ENCODE measurements at places on chromosomes 6 and 20. TPM values are rescaled to one million over a fixed set of nuclear protein-coding genes. Genes with fewer than 3 reads are reported as not detected.

Gene BMP2
- 3.0 TPM for total RNA-seq

DNA sequence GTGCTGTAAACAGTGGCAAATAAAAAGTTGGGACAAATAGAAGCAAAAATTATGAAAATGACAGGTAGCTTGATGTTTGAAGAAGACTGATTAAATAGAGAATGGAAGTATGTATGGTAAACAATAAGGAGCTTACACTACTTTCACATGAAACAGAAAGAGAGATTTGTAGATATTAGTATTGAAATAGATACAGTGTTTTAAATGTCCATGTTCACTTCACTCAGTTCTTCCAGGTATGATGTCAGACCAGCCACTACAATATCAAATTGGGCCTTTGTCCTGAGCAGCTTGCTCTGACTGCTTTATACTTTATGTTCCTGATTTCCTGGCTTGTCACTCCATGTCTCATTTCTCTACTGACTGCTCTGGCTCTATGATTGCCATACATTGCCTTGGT is 107.5 kb downstream of the CENPW start:
- no peak for DNase-seq

DNA sequence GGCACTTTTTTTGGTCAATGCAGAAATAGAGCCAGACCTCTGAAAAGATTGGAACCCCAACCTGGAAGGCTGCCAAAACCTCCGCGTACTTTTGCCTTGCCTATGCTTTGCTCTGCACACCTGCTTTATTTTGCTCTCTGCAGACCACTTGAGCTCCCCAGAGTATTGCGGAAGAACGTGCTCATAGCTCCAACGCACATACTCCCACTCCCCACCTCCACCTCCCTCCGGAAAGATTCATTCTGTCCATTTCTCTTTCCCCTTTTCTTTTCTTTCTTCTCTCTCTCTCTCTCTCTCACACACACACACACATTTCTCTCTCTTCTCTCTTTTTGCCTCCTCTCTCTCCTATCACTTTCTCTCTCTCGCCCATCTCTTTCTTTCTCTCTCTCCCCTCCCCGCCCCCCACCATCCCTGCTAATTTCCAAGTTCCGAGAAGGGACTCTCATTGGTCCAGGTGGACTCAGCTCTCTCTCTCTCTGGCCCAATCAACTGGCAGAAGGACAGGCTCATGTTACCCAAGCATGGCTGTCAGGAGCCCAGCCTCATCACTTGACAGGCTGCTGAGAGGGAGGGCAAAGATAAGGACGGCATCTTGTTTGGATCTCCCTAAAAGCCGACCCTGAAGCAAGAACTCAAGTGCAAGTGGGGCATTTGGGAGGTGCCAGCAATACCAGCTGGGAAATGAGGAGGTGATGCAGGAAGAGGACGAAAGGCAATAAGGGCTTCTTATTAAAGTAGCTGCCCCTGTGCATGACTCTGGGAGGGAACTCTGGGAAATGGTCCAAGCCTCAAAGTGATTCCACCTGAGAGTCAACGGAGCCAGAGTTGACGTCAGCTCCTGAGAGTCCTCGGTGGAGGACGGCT is 246.1 kb downstream of the LY86 start:
- DNase-seq, result no peak

DNA sequence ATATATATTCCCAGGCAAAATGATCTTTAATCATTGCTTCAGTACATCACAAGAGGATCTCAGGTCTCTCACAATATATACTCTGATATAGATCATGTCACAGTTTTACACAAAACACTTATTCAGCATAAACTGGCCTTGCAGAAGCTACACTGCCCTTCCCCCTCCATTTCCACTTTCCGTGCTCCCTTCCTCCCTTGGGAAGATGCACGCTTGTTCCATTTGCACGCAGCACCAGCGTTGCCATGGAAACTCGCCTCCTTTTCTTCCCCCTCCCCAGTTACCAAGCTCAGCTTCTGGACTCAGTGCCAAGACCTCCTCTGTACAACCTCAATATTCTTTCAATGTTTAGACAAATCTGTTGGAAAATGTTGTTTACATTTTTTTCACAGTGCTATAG is 154.6 kb downstream of the RFPL4B start:
- no peak for DNase-seq

GRCh38 chr6:3337521-3338350 is 79.0 kb downstream of the PSMG4 start:
- no peak for DNase-seq

DNA sequence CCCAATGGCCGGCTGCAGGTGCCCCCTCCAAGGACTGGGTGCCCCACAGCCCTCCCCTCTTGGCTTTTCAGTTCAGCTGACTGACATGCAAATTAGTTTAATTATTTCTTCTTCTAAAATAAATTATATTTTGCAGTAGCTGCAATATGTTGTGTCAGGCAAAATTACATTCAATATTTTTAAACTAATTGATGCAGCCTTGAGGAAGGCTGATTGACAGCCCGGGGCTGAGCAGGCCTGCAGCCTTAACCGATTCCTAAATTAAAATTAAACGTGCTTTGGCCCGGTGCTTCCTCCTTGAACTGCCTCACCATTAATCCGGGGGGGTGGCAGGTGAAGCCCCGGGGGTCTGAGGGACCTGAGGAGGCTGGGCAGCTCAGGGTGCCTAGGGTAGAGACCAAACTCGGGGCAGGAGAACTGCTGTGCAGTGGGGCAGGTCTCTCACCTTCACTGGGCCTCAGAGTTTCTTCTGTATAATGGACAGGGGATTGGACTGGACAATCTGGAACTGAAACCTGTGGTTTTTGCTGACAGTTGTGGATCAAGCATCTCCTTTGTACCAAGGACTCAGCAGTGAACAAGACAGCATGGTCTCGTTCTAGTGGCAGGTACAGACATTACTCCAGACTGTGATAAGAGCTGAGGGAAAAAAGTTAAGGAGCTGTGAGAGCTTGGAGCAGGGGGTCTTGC is 72.5 kb downstream of the CD40 start:
- DNase-seq, result no peak

DNA sequence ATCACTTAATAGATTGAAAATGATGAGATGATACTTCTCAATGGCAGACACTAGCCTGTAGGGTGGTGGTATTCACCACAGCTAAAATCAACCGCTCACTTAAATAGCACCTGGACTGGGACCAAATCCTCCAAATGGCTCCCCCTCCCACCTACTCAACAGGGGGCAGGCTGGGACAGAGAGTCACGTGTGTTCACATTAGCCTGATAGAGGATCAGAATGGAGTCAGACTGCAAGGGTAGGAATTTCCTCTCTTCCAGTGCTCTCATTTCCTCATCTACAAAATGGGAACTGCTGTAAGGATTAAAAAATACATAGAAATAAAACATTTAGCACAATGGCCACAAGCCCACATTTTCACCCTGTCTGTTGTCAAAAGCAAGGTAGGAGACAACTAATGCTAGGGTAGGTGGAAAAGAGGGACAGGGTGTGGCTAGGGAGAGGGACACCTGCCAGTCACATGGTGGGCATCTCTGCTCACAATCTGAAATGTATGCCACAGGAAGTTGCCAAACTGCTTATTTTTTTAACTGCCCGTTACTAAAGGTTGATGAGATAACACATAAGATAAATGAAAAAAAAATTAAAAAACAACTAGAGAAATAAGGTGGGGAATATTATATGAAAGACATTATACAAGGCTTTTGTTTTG is 55.3 kb downstream of the BACH2 start:
- DNase-seq, result no peak
